ENCODE measurements at places on chromosomes 4 and X.

DNA sequence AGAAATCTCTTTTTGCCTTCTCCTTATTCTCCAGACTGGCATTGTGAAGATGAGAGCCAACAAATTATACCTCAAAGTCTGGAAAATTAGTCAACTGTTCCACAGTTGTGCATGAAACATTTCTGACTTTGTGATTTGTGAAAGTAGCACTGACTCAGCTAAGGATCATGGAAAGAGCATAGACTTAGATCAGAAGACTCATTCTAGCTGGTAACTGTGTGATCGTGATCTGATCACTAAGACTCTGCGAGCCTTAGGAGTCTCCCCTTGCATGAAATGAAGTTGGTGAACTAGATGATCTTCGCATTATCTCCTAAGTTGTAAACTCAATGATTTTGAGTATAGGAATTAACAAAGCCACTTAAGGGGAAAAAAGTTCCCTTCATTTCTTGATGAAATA lies 668.1 kb downstream of the RPA4 start:
- DNase-seq = no peak

DNA sequence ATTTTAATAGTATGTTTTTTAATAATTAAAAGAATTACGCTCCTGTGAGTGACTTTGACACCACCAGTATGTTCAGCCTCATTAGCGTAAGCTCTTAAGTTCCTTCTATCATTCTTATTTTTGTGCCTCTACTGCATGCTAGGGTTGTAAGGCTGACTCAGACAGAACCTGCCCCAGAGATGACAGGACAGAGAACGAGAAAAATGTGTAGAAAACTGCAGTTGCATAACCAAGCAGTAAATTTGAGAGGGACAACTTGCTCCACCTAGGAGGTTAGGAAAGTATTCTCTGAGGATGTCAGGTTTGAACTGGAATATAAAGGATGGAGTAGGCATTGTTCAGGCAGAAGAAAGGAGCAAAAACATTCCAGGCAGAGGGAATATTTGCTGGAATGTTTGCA lies 98.7 kb downstream of the NFKB1 start:
- no peak for DNase-seq

DNA sequence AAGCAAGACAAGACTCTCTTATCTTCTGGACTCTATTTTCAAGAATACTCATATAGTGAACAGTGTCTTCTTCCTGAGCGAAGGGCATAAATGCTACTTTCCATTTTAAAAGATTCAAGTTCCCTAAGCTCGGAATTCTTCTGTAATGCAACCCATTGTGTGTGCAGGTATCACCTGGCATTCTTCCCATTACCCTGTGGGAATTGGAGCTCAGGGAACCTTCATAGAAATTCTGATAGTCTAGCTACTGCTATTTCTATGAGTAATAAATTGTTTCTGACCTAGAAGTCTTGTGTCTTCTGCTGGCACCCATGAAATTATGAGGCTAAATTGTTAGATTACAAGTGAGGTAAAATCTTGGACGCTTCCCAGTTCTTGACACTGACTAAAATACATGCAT lies 324.1 kb upstream of the DIPK2B start:
- no peak for DNase-seq

DNA sequence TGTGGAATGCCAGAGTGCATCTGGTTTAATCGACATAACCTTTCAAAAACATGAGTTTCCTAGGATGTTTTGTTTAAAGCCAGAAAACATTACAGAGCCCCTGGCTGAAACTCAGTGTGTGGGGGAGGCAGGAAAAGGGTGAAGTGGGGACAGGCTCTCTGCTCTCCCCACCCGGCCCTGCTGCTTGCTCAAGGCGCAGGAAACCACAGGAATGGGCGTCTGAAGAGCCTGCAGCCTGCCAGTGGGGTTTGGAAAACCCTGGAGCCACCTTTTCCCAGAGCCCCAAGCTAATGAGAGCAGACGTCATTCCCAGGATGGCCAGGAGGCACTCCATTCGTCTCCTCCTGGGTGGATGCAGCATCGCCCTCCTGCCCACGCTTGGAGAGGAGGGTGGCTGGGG lies 240.6 kb downstream of the AFAP1 start:
- no peak for DNase-seq

DNA sequence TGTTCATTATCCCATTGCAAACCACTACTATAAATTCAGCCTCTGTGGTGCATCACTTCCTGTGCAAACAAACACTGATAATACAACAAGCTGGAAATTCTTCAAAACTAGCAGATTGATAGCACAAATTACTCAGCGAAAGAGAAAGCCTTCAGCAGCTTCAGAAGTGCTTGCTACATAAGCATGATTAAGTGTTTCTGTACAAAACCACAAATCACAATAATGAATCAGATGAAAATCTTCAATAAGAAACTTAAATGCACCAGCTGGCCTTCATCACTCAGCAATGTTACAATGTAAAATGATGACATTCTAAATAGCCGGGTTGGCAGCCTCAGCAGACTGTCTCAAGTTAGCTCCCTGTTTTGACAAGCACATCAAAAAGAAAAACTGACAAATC lies 262.2 kb downstream of the SPOCK3 start:
- no peak for DNase-seq

DNA sequence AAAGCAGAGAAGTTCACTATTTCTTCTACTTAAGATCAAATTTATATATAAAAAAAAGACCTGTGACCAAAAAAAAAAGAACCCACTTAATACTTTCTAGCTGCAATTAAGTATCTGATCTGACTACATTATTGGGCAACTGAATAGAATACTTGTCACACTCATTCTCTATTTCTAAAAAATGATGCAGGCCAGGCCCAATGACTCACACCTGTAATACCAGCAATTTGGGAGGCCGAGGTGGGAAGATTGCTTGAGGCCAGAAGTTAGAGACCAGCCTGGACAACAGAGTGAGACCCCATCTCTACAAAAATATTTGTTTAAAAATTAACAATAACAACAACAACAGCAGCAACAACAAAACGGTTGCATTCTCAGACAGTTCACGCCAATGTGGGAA lies 108.8 kb upstream of the BMP2K start:
- DNase-seq = no peak

DNA sequence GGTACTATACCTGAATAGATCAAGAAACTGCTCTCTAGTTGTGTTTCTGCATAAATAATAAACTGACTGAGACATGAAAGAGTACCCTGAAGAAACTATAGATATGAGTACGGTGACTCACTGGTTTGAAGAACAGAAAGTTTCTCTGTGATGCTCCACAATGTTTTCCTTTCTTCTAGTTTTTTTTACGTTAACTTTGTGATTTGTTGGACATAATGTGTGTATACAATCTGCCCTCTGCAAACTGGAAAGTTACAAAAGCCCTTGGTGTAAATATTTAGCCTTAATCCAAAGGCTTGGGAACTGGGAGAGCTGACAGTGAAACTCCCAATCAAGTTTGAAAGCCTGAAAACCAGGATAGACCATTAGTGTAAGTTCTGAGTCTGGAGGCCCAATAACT lies 31.6 kb upstream of the PAPSS1 start:
- DNase-seq = no peak

GRCh38 chr4:1939664-1940509 lies 68.7 kb downstream of the NSD2 start:
- DNase-seq = no peak

GRCh38 chr4:19927381-19927780 lies 324.3 kb upstream of the SLIT2 start:
- no peak for DNase-seq

DNA sequence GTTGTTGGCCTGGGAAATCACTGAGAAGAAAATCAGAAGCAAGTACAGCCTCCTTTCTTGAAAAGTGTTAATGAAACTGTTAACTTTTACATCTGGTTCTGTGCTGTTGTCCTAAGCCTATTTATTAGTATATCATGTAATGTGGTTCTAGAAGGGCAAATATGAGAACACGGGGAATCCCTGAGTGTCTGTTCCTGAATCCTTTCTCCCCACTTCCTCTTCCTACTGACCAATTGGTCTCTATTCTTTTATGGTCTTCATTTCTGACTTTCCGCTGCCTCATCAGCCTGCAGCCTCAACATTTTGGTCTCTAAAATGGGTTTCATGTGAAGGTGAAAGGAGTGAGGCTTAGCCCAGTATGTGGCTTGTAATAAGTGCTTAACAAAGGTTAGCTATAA lies 159.9 kb upstream of the MAMLD1 start:
- no peak for DNase-seq

DNA sequence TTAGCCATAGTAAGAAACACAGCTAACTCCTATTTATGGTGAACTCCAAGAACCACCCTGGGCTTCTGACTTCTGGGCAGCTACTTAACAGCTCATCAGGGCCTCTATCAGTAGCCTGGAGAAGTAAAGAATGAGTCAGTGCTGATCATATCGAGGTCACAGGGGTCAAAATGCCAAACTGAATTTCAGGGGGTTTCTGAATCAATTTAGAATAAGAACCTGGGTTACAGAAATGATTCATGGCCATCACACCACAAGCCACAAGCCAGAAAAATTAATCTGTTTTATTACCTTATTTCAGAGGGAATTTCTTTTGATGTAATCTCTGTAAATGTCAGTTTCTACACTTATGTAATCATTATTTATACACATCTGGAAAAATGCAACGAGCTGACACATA lies 64.4 kb downstream of the CHST7 start:
- DNase-seq = no peak

- DNase-seq = peak; percentile 62
These were observed 63.5 kb downstream of the GPC3 start for GRCh38 chrX:133921764-133922389.

- no peak for DNase-seq
These were observed 1.4 kb upstream of the TEC start for GRCh38 chr4:48270951-48271473.

DNA sequence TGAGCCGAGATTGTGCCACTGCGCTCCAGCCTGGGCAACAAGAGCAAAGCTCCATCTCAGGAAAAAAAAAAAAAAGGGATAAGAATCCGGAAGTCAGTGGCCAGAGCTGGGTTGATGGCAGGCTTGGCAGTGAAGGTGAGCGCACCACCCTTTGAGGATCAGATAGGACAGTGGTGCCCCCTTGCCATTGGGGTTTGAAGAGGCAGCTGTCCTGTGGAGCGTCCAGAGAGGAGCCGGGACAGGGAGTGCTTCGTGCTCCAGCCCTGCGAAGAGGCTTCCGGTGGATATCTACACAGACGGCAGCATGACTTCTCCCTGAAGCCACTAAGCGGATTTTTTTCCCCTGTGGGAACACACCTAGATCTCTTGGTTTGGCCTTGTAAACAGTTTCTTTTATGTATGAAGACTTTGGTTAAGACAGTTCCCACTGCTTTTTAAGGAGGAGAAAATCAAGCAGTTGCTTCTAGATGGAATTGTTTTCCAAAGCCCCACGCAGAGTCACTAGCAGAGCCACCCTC lies 6.5 kb downstream of the TBC1D14 start:
- no peak for DNase-seq

GRCh38 chrX:45145492-45146215 lies 55.0 kb downstream of the DIPK2B start:
- no peak for DNase-seq

DNA sequence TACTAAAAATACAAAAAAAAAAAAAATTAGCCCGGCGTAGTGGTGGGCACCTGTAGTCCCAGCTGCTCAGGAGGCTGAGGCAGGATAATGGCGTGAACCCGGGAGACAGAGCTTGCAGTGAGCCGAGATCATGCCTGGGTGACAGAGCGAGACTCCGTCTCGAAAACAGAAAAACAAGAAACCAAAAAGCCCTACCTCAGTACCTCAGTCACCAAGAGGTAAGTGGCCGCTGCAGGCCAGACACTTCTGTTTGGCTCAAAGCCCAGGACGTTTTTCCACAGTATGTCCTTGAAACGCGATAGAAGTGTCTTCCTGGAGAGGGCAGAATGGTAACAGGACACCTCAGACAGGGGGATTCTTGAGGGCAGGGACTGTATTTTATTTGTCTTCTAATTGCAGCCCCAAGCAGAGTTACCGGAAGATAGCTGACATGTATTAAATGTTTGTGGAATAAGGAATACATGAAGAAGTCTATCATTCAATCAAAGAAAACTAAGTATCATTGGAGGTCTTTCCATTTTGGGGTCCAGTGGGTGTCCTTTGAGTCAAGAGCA lies 63.6 kb downstream of the CLNK start:
- no peak for DNase-seq

DNA sequence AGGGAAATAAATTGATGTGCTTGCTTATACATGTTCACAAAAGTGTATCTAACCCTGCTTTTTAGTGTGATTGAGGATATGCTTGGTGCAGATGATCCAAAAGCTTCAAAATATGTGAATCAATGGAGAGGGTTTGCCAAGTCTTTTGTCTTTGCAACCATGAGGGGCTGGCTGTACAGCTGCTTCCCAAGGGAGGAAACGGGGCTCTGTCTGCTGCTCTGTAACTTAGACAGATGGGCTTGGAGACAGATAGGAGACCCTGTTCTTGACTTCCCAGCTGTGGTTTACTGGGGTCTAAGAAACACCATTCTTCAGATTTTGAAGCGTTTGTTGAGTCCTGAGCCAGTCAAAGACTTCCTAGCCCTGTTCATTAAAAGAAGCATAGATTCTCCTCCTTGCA lies 152.3 kb downstream of the DCLK2 start:
- no peak for DNase-seq

DNA sequence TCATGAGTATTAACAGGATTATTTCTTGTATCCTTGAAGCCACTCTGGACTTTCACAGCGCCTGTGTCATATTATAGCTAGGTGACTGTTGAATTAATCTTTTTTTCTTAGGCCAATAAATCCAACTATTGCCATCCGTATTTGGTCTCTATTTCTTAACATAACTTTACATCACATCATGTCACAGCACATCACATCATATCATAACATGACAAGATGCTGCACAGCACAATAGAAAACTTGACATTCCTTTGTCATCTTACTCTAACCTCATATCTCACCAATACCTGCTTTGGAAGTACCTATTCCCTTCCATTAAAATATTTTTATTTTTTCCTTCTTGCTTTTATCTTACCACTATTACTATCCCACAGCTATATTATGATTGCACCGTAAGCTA lies 1480.8 kb downstream of the TECRL start:
- no peak for DNase-seq

DNA sequence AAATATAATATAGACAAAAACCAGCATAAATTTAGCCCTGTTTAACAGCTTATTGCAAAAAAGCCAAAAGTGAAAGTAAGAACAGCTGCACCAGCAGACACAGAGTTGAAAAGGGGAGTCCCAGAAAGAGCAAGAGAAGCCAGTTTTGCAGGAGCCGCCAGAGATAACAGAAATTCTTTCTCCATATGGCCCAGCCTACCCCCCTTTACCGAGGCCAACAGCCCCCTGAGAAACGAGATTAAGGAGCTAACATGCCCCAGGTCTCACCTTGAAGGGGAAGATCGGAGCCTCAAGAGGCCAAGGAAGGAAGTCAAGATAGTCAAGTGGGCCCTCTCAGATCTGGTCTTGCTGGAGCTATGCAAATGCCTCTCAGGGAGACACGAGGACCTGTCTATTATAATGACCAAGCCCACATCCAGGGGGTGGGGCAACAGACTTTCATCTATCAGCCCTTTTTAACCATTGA lies 4.8 kb downstream of the ACOX3 start:
- DNase-seq = no peak

Data from colonic mucosa (tissue), 4 donors.